ENCODE measurements at places on chromosomes 12 and 14.

GRCh38 chr12:113200021-113200797 lies 14.7 kb downstream of the RITA1 start:
- no peak for DNase-seq

GRCh38 chr14:55347040-55347439 lies 64.6 kb downstream of the ATG14 start:
- no peak for DNase-seq

GRCh38 chr12:78951803-78952551 lies 87.4 kb downstream of the SYT1 start:
- peak; percentile 60 for DNase-seq

GRCh38 chr12:42002563-42002962 lies 142.1 kb downstream of the GXYLT1 start:
- no peak for DNase-seq

GRCh38 chr14:106372870-106373652 lies 846.7 kb downstream of the TMEM121 start:
- no peak for DNase-seq

GRCh38 chr14:75370416-75371205 lies 57.2 kb upstream of the JDP2 start:
- DNase-seq: no peak

DNA sequence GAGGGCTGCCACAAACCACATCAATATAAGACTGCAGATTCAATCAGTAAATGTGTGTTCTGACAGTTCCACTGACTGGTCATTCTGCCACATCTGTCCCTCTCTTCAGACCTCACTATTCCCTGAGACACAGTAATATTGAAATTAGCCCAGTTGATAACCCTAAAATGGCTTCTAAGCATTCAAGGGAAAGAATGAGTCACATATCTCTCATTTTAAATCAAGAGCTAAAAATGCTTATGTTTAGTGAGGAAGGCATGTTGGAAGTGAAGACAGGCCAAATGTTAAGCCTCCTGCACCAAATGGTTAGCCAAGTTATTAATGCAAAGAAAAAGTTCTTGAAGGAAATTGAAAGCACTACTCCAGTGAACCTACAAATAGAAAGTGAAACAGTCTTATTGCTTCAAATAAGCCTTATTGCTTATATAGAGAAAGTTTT lies 24.5 kb upstream of the KIF21A start:
- DNase-seq: no peak

All from eye (tissue), 1 donor.